Heart left ventricle (tissue), 16 donors: ENCODE measurements at places on chromosomes 3 and 15. TPM values are rescaled to one million over a fixed set of nuclear protein-coding genes. Genes with fewer than 3 reads are reported as not detected.
A peak's percentile ranks its signal among the peaks of the same experiment; 100 is the strongest.

DNA sequence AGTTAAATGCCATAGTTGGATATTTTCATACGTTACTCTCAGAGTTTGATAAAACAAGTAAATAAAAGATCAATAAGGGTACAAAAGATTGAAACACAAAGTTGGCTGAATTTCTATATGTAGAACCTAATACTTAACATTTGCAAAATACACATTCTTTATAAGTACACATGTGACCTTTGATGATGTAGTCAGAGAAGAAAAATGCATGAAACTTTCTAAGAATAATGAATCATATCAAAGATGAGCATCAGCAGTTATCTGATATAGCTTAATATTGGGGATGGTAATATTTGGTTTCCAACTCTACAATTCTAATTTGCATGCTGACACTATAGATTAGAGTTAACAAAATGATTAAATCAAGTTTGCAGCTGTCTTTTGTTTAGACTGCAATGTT, 188.0 kb upstream of the TGFBR2 start:
- H3K4me3 ChIP-seq, result no peak overlapping the region
- no peak overlapping the region for H3K27ac ChIP-seq
- DNase-seq, result no peak
- no peaks in the 10 kb centered on the region for H3K36me3 ChIP-seq
- no peaks in the 10 kb centered on the region for H3K4me1 ChIP-seq
- H3K27me3 ChIP-seq, result no peaks in the 10 kb centered on the region

Gene GATA2
- 16.8 TPM for polyA plus RNA-seq

GRCh38 chr3:29639578-29640290, 358.9 kb downstream of the RBMS3 start:
- H3K4me1 ChIP-seq, result peaks cover 56% of the 10 kb centered on the region
- DNase-seq, result no peak
- H3K36me3 ChIP-seq, result no peaks in the 10 kb centered on the region
- H3K4me3 ChIP-seq, result no peak overlapping the region
- no peaks in the 10 kb centered on the region for H3K27me3 ChIP-seq

Gene ZMYND10
- polyA plus RNA-seq, result 0.29 TPM

DNA sequence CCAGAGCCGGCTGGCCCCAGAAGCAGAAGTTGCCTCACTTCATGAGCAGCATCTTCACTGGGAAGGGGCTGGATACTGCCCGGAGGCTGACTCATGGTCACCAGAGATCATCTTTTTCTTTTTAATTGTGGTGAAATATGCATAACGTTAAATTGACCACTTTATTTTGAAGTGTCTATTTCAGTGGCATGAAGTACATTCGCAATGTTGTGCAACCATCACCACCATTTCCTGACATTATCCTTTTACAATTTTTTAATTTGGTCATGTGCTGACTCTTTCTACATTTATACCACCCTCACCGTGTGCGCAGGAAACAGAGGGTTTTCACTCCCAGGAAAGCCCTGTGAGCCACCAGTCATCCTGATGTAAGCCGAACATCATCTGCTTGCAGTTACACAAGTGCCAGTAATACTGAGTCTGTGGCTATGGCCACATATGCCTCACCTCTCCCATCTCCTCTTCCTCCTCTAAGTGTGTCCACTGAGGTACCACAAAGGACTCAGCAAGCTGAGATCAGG, 51.6 kb upstream of the ABHD17C start:
- H3K4me3 ChIP-seq, result no peak overlapping the region
- no peaks in the 10 kb centered on the region for H3K27me3 ChIP-seq
- H3K27ac ChIP-seq, result no peak overlapping the region
- no peaks in the 10 kb centered on the region for H3K36me3 ChIP-seq
- H3K4me1 ChIP-seq, result no peaks in the 10 kb centered on the region

- H3K4me3 ChIP-seq, result no peak overlapping the region
- no peaks in the 10 kb centered on the region for H3K27me3 ChIP-seq
- no peaks in the 10 kb centered on the region for H3K36me3 ChIP-seq
- DNase-seq, result peak; percentile 76
- H3K27ac ChIP-seq, result peak overlapping the region; percentile 53
Measured at GRCh38 chr3:194738254-194739093, 52.8 kb downstream of the FAM43A start.

DNA sequence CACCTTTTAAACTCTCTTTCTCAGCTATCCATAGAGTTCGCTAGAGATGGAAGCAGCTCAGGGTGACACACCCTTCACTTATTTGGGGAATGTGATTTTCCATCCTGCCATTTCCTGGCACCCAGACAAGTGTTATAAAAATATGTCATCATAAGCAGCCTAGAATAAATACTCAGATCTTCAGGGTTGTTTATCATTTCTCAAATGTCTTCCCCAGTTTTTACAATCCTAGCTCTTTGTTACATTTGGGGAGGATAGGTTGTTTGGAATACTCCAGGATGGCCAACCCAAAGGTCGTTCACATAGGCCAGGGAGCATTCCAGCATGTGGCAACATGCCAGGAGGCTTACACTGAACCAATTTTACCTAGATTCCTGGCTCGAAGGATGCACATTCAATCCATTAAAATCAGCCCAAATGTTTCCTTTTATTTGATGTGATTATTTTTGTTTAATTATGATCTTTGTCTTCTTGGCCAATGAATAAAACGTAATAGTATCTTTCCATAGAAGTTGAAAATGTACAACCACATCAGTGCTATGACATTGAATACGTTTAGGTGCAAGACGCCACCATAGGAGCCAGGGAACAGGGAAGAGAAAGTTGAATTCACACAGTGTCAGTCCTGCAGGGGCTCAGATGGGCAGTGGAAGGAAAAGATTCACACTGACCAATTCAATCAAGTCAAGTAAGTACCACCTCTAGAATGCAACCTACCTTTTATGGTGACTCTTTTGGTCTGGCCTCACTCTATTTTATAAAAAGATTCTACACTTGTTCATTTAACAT, 537.7 kb upstream of the MDFIC2 start:
- DNase-seq, result no peak
- no peak overlapping the region for H3K27ac ChIP-seq
- H3K4me1 ChIP-seq, result peaks cover 2% of the 10 kb centered on the region
- no peaks in the 10 kb centered on the region for H3K36me3 ChIP-seq
- H3K4me3 ChIP-seq, result no peak overlapping the region
- H3K27me3 ChIP-seq, result no peaks in the 10 kb centered on the region

GRCh38 chr3:182682263-182683241, 110.8 kb upstream of the ATP11B start:
- H3K4me1 ChIP-seq, result no peaks in the 10 kb centered on the region
- H3K4me3 ChIP-seq, result peak overlapping the region; percentile 46
- H3K36me3 ChIP-seq, result no peaks in the 10 kb centered on the region
- peaks cover 40% of the 10 kb centered on the region for H3K27me3 ChIP-seq
- no peak overlapping the region for H3K27ac ChIP-seq
- peak; percentile 34 for DNase-seq

DNA sequence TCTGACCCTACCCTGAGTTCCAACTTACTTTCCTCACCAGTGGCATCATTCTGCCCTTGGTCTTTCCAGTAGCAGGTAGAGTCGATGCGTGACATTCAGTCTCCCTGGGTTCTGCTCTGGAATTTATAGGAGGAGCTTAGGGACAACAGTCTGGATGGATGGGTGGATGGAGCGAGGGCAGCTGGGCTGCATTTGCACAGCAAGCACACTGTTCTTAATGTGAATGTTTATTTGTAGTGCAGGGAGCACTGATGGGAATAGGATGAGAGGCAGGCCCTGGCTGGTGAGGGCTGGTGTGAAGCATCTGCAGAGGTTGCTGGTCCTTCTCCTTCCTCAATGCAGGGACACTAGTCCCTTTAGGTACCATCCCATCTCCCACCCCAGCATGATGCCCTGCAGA, 176.2 kb downstream of the EPHB1 start:
- no peaks in the 10 kb centered on the region for H3K36me3 ChIP-seq
- H3K27me3 ChIP-seq, result no peaks in the 10 kb centered on the region
- no peak overlapping the region for H3K4me3 ChIP-seq
- DNase-seq, result no peak
- no peak overlapping the region for H3K27ac ChIP-seq
- H3K4me1 ChIP-seq, result no peaks in the 10 kb centered on the region

Gene STIMATE
- 4.5 TPM for polyA plus RNA-seq

Gene MOBP
- polyA plus RNA-seq, result not detected

DNA sequence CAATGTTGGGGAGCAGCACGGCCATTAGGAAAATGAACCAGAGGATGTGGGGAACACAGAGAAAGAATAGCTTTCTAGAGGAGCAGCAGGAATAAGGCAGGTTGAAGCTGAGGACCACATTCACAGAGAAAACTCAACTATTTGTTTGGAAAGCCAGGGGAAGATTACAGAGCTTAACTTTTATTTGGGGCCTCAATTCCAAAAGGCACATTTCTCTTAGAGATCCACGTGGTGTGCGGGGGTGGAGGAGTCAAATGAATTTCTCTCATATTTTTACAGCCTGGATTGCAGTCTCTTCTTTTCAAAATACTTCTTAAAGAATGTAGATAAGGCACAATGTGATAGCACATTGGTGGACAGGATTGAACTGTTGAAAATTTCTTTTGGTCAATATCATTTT, 253.7 kb downstream of the ROBO1 start:
- DNase-seq, result no peak
- no peak overlapping the region for H3K4me3 ChIP-seq
- H3K27ac ChIP-seq, result no peak overlapping the region
- no peaks in the 10 kb centered on the region for H3K27me3 ChIP-seq
- no peaks in the 10 kb centered on the region for H3K36me3 ChIP-seq

DNA sequence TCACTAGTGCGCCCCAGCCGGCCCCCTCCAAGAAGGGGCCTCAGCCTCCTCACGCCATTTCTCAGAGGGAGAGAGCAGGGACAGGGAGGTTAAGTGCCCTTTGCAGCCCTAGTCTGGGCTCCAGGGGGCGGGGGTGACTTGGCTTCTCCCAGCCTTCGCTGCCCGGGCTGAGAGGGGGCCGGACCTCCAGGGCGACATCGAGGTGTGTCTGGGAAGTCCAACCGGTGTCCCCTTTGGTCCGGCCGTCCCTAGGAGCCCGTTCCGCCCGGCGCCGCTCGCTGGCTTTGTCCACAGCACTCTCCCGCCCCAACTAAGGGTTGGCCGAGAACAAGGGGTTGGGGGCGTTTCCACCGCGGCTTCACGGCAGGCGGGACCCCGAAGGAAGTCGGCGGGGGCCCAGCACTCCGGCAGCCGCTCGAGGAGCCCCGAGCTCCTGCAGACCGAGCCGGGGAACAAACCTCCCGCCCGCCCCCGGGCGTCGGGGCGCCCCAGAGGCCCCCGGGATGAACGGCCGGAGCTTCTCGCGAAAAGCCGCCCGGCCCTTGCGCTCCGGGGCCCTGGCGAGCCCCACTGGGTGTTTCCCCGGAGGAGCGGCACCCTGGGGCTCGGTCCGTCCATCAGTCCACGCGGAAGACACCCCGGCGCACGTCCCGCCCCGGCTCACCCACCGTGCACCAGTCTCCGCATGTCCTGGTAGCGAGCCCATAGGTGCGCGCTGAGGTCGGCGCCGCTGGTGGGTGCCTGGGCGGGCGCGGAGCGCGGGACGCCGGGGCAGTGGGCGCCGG, 627 bp downstream of the NT5DC2 start:
- H3K4me1 ChIP-seq, result peaks cover 63% of the 10 kb centered on the region
- H3K27me3 ChIP-seq, result no peaks in the 10 kb centered on the region
- H3K36me3 ChIP-seq, result peaks cover 9% of the 10 kb centered on the region
- DNase-seq, result peak; percentile 48
- peak overlapping the region; percentile 68 for H3K4me3 ChIP-seq
